NCI-H774 (cell line): ENCODE measurements at places on chromosomes 6 and 20.

GRCh38 chr6:96939007-96939805, 14.7 kb downstream of the KLHL32 start:
- DNase-seq: no peak

DNA sequence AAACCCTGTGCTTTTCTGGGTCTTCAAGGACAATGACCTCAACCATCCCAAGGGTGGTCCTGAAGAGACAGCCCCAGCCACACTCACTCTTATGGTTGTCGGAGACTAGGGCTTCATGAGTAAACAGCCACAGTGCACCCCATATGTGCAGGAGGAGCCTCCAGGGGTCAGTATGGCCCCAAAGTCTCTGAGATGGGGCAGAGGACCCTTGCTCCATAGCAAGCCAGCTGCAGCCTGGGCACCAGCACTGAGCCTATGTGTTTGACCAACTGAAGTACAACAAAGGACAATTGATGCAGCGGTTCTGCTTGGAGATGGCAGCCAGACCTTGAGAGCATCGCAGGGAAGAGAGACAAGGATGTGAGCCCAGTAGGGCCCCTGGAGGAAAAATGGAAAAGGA, 112.2 kb downstream of the LRFN2 start:
- no peak for DNase-seq

- no peak for DNase-seq
Observed at GRCh38 chr6:38495922-38496635, 143.7 kb downstream of the BTBD9 start.

- DNase-seq: no peak
Observed at GRCh38 chr6:47187893-47188587, 121.7 kb downstream of the TNFRSF21 start.

- DNase-seq: no peak
Observed at GRCh38 chr6:146341493-146342230, 202.0 kb upstream of the RAB32 start.

DNA sequence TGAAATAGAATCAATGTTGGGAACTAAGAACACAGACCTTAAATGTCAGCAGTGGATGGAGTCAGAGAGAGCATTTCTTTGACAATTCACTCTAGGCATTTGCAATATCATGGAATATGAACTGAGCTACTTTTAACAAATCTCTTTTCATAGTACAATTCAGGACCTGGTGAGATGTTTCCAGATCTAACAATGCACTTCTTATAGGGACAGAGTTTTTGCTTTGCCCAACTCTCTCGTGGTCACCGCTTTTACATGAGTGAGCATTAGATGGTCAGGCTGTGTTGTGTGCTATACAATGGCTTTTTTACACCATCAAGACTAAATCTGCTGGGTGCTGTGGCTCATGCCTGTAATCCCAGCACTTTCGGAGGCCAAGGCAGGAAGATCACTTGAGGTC, 233.6 kb downstream of the ATXN1 start:
- no peak for DNase-seq

- DNase-seq: no peak
Observed at GRCh38 chr20:38253571-38253970, 7.0 kb downstream of the KIAA1755 start.

GRCh38 chr6:38610050-38610625, 29.6 kb downstream of the BTBD9 start:
- DNase-seq: no peak

GRCh38 chr6:166382500-166382932, 224 bp downstream of the MPC1 start:
- DNase-seq: no peak

GRCh38 chr6:114100215-114100994, 129.5 kb upstream of the HDAC2 start:
- DNase-seq: no peak

DNA sequence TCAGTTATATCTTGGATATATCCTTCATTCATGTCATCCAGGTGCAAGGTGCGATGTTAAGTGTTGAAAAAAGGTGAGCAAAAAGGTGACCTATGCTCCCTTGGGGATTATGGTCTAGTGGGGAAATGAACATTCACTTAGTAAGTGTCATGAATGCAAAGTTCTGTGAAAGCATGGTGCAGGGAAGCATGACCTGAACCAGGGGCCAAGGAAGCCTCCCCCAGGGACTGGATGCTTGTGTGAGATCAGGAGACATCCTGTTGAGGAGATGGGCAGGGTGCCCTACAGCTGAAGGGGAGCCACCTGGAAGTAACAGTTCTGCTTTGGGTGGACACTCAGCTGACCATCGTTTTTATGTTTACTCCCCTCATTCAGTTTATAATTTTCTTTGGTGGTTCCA, 179.5 kb downstream of the SYNDIG1 start:
- DNase-seq: no peak

DNA sequence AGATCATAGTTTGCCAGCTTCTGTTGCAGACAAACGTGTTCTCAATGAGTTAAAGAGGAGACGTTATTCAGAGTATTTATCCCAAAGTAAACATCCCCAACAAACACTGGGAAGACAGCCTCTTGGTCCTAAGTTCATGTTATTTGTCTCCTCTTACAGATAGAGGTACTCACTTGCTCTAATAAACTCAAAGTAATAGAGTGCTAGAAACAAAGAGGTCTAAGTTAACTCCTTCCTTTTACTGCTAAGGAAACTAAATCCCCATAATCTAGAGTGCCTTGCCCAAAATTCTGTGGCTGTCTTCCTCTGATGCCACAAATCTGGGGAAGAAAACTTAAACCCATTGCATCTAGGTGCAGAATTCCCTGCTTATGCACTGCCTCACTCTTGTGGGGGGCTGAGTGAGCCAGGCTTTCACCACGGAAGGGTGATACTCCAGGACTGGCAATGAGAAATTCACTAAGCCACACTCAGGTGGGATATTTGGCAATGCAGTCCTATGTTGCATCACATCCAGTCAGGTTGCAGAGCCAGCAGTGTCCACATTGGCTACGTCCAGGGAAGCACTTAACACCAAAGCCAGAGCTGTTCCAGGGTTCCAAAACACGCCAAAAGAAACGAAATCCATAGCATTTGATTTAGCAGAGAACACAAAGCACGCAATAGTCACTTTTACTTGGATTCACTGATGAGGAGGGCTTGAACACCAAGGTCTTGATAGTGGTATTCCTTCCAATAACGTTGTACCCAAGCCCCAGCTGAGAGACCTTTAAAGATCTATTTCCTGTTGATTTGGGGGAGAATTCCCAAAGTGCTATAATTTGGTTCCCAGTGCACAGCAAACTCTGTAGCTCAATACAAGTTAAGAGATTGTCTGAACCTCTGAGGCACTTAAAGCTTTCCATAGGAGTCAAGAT, 81.0 kb upstream of the FOXQ1 start:
- DNase-seq: no peak

GRCh38 chr6:167580619-167580911, 246.1 kb upstream of the AFDN start:
- DNase-seq: peak; percentile 80

DNA sequence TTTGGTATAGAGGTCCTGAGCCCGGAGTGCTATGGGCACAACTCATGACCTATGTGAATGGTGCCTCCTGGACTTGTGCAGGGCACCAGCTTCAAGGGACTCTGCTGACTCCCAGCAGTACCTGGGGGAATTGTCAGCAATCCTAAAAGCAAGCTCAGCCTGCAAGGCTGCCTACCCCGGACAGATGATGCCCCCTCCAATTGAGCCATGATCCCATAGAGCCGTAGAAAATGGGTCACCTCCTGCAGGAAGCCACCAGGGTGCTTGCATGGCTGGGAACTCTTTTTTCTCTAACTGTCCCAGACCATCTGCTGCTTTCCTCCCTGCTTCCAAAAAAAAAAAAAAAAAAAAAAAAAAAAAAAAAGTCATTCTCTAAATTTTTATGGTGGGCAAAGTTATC, 12.9 kb upstream of the PRND start:
- DNase-seq: no peak

DNA sequence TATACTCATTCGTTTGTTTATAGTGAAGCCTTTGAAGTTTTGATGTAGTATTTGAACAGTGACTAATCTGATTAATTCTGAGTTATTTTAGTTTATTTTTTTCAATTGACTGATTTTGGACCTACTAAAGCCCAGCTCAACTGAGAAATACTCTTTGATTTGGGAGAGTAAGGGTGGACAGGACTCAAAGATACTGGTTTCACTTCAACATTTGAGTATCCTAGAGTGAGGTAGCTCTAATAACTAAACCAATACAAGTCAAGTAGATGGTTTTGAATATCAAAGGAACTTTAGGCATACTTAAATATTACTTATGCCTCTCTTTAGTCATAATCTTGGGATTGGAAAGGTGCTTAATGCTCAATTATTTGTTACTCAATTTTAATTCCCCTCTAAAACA, 65.6 kb downstream of the ZNF292 start:
- no peak for DNase-seq

GRCh38 chr20:9302091-9302462, 212.3 kb upstream of the LAMP5 start:
- DNase-seq: no peak
